ENCODE measurements at places on chromosomes 12 and 14.

DNA sequence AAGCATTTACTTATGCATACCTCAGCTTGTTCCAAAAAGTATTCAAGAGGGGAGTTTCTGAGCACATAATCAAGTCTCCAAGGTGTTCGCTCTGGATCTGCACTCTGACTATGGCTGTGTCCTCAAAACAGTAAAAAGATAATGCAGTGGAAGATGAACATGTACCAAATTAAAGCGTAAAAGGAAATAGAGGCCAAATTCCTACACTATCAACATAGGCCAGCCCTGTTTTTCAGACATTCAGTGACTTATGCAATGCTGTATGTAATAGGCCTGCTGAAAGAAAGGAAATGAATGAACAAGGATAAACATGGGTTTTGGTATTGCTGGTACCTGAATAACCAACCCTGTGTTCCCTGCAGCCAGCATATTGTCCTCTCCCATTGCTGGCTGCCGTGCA lies 115.7 kb downstream of the SAMD4A start:
- no peak for DNase-seq

DNA sequence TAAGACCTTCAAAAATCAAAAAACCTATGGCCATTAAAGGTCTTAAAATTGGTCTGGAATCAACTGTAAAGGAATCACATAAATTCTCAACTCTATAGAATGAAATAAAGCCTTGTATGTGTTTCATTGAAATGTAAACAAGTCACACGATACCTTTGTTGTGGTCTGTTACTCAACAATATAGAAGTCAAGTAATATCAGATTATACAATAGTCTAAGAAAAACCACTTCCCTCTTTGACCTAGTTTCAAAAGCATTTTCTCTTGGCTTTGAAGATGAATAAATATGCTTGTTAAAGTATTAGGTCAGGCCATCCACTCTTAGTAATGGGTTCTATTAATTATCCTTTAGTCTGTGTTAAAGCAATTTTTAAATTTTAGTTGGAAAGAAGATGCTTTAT lies 79.8 kb upstream of the DIO2 start:
- no peak for DNase-seq

DNA sequence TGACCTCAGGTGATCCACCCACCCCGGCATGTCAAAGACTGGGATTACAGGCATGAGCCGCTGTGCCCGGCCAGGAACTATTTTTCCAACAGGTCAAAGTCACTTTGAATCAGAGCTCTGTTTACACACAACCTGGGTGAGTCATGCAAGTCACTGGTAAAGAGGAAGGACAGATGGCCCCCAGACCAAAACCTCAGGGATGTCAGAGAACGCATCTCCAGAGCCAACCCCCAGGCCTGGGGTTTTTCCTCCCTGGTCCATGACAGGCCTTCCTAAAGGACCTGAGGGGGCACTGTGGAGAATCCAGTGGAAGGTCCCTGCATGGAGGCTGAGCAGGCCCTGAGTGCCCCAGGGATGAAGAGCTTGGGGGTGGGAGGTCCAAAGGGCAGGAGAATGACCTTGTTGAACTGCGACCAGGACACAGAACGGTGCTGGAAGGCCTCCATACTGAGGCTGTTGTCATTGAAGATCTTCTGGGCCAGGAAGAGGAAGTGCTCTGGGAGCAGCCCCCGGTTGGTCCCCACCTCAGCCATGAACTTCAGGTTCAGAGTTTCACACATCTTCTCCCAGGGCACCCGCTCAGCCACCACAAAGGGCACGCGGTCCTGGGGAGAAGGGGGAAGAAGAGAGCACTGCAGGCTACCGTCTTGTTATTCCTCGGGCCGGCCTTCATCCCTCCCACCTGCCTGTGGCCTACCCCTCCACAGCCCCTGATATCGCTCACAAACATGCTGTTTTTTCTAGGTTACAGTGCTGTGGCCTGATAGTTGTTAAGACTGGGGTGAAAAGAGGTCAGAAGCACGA lies 9.1 kb downstream of the STAT6 start:
- no peak for DNase-seq

DNA sequence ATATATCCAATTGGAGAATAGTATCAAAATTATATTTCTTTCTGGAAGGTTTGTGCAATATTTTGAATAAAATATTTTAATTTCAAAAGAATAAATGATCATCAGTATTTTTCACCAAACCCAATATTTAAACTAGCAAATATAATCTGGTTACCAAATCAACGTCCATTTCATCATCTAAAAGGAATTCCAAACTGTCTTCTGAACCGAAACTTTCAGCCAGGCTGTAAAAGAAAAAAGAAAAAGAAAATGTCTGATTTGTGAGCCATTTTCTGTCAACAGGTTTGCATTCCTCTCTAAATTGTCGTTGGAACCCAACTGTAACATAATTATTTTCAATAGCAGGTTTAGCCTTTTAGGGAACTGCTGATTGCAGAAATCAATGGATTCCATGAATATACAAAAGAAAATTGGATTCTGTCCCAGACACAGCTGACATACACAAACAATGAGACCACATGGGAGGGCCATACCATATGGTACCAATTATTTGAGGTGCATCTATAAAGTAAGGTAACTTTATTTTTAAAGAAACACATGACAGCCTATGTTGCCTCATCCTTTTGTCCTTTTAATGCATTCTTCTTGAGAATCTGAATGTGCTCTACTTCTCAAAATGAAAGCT lies 22.7 kb downstream of the SNRPF start:
- no peak for DNase-seq

DNA sequence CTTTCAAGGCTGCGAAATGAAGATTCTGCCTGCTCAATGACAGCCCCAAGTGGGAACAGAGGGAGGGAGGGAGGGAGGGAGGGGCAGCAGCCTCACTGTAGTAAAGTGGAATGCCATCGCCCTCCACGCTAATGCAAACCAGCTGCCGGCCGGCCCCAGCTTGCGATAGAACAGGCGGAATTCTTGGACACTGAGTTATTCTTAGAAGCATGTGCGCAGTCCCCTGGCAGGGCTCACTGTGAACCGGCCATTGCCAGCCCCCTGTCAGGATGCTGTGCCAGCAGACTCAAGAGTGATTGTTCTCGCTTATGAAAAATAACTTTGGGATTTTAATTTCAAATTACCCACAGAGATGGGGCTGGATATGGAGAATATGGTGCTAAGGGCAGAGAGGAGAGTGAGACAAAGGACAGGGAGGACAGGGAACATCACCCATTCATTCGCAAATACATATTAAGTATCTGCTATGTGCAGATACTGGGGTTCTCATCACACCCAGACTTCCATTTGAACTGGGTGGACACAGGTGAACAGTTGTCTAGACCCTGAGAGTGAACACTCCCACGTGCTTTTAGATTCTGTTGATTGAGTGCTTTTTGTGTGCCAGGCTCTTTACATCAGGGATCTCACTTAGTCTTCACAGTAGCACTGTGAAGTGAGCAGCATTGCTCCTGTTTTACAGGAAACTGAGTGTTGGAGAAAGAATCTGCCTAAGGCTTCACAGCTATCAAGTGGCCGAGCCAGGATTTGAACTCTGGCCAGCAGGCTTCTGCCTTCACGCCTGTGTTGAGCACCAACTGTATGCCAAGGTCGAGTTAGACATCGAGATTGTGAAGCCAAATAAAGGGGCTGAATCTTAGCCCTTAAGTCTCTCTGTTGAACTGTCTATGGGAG lies 192.9 kb downstream of the C12orf75 start:
- DNase-seq, result no peak

DNA sequence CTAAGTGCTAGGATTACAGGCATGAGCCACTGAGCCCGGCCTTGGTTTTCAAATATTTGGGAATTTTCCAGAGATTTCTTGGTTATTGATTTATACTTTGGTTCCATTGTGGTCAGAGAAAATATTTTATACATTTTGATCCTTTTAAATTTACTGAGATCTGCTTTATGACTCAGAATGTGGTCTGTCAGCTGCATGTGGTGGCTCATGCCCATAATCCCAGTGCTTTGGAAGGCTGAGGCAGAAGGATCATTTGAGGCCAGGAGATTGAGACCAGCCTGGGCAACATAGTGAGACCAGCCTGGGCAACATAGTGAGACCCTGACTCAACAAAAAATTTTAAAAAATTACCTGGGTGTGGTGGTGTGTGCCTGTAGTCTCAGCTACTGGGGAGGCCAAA lies 49.8 kb downstream of the ADCK1 start:
- no peak for DNase-seq

DNA sequence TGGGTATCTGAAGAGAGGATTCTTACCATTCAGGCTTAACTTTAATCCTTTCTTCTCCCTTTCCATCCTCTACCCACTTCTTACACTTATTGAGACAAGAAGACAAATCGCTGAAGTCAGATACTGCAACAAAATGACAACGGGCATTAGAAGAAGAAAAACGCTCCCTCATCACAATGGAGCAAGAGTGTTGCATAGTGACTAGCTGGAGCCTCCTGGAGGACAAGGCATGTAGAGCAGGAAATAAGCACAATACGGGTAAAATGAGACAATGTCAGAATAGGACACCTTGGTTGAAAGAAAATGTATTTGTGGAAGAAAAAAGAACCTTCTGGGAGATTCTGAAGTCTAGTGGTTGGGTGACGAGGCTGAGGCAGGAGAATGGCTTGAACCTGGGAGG lies 501.0 kb downstream of the RERGL start:
- no peak for DNase-seq

DNA sequence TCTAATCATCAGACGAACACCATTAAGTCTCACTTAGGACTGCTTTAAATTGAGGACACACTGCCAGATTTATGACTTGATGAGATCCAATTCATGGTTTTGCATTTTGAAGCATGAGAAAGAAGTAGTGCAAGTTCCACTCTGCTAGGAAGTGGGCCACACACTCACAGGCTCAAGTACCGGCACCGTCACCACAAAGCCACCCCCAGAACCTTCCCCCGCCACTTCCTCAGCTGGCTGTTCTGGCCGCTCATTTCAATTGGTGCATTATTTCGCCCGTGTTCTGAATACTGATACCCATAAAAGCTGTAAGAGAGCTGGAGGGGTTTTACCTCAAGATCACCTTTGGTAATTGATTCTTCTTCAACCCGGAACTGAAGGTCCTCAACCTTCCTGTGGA lies 70.1 kb downstream of the CLIP1 start:
- DNase-seq, result no peak

- no peak for DNase-seq
These were observed 2.3 kb downstream of the AKAP5 start for GRCh38 chr14:64467566-64467965.

All from SHP77 (cell line).